ENCODE measurements at places on chromosomes 2 and 18.

DNA sequence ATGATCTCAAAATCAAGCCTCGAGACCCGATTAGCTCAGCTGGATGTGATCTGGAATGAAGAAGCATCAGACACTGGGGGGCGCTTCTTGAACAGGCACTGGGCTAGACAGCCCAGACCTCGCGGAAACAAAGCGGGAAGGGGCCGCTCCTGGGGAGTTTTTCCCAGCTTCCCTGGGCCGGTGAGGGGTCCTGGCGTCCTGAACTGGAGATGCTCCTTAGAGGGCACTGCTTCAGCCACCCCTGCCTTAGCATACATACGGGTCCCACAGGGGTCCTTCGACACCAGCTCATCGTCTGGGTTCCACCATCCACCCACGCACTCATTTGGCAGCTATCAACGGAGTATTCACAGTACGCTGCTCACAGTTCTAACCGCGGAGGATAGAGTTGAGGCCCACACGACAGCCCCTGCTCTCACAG lies 146.7 kb downstream of the TSN start:
- DNase-seq, result no peak

- DNase-seq, result no peak
Measured at GRCh38 chr18:32610176-32610575, 139.5 kb upstream of the GAREM1 start.

- DNase-seq, result no peak
Measured at GRCh38 chr2:218698885-218699284, 11.8 kb upstream of the TTLL4 start.

GRCh38 chr2:241224018-241224850 lies 35.8 kb downstream of the ANO7 start:
- DNase-seq, result no peak

DNA sequence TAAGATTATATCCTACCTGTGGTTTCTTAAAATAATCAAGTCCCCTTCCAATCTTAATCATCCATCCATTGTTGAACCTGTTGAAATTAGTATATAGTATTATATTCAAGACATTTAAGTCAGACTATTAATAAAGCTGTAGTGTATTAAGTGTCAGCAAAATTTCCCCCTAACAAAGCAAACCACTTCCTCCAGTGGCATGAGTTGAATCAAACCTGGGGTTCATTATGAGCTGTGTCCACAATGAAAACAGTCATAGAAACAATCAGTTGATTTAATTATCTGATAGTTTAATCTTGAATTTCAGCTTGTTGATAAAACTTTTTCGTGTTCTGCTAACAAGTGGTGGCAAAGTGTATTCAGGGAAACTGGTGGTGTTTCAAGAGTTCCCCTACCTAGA lies 11.3 kb downstream of the MITD1 start:
- no peak for DNase-seq

DNA sequence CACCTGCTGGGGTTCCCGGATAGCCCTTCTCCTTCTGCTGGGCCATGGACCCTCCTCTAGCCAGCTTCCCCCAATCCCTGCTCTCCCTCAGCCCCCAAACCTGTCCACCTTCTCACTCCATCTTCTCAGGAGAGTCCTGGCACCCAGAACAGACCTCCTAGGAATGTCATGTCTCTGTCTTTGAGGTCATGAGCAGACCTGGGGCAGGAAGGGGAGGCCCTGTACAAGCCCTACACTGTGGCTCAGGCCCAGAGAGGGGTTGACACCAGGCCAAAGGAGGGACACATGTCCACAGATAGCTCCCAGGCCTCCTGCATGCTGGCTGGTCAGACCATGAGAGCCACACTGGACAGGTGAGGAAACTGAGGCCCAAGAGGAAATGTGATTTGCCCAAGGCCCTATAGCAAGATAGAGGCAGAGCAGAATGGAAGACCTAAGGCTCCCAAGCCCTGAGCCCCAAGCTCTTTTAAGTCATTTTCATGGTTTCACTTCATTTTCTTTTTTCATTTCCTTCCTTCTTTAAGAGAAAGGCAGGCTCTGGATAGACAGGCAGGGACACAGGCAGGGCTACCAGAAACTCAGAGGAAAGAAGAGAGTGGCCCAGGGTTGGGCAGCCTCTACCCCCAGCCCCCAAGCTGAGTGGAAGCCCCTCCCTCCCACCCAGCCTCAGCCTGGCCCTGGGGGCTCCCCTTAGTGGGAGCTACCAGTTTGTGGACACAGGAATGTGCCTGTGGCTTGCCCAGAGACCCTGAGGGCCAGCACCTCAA lies 159.7 kb downstream of the SMAD7 start:
- no peak for DNase-seq

DNA sequence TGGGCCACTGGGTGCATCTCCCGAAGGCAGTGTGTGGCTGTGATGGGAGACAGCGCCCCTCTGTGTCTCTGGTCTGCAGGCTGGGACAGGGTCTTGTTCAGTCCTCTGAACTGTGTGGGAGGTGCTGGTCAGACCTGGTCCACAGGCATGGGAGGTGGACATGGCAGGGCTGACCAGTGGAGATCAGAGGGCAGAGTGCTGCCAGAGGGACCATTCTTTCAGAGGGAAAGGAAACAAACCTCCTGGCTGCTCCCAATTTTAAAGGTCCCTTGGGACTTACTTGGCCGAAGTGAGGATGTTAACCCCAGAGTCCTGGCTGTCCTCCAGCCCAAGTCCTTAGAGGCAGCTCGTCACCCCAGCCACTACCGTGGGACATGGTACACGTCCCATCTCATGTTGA lies 4.0 kb downstream of the CAPN13 start:
- DNase-seq, result no peak

DNA sequence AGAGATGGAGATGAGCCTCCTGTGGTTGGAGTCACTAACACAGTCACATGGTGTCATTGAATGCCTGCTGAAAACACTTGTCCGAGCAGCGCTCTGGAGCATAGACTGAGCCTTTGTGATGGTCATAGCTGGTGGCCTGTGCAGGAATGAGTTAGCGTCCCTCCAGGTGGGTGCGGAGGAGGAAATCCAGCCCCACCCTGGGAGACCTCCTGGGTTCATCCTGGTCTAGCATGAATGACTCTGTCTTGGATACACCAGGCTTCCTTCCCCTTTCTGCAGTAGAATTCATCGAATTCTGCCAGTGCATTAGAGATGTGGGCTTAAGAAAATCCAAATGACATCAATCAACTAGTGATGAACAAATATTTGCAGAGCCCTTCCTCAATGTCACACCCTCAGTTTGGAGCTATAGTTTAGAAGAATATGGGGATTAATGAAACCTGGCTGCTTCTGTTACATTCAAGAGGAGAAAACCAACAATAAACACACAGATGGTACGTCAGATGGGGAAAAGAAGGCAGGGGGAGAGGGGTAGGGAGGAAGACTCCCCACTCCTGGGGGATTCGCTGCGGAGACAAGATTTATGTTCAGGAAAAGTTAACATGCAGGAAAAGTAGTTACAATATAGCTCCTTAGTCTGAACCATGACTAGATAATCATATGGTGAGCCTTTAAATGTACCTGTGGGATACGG lies 136.7 kb downstream of the DDX1 start:
- no peak for DNase-seq

DNA sequence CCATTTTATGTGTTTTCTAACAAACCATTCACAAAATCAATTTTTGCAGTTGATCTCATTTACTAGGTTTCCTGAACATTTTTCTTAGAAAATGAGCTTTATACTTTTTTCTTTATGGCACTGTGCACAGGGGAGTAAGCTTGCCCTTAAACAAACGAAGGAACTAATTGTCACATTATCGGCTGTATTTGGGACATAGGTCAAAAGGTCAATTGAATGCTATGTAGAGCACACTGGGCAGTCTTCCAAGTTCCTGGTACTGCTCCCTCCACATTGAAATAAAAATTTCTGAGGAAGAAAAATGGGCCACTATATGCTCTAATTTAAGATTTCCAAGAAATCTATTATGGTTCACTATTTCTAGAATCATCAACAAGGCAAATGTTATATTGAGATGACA lies 93.6 kb upstream of the TMEFF2 start:
- no peak for DNase-seq

- no peak for DNase-seq
Measured at GRCh38 chr18:51137891-51138290, 59.6 kb downstream of the MEX3C start.

- no peak for DNase-seq
Measured at GRCh38 chr2:105519516-105519915, 120.7 kb upstream of the FHL2 start.

- no peak for DNase-seq
Measured at GRCh38 chr18:79384151-79384807, 11.5 kb upstream of the NFATC1 start.

DNA sequence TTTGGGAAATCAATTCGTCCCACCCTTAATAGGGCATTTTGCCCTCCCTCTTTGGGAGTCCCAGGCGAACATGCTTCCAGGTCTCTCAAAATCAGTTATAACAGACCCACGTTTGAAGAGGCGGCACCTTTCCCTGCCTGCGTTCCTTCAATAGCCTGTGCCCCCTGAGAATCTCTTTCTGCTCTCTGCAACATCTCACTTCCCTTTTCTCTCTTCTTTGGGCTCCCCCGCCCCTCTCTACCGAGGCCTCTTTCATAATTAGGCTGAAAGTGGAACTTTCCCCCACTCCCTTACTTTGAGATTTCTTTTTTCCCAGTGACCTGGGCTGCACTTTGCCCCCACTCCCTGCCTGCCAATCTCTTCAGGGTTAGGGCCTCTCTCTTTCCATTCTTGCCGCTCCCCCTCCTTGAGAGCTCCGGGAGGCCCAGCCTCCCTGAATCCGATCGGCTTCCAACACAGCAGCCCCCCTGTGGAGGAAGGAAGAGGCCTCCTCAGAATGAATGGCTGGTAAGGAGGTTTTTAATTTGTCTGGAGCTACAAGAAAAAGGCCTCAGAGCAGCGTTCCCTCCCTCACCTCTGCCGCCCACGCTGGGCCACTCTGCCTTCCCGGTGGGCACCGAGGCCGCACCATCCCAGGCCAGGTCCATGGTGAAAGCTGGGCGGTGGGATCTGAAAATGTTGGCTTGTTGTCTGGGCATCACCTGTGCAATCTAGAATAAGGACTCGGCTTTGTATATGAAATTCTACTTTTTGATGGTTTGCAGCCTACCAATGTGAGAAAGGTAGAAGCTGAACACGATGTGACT lies 162.6 kb upstream of the SIX3 start:
- no peak for DNase-seq

DNA sequence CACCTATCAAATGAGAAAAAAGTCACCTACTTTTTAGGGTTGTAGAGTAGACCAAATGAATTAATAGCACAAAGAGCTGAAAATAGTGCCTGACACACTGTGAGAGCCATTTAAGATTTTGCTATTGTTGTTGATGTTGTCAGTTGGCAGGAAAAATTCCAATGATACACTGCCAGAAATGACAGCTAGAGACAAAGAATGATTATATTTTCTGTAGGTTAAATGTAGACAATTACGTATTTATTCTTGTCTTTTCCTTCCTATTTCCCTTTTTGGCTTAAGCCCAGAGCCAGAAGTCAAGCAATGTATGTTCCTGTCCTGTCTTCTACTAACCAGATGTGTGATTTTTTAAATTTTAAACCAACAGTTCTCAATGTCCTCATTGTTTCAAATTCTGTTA lies 17.2 kb downstream of the NRXN1 start:
- no peak for DNase-seq

- DNase-seq, result no peak
Measured at GRCh38 chr2:138079976-138080375, 115.7 kb downstream of the HNMT start.

DNA sequence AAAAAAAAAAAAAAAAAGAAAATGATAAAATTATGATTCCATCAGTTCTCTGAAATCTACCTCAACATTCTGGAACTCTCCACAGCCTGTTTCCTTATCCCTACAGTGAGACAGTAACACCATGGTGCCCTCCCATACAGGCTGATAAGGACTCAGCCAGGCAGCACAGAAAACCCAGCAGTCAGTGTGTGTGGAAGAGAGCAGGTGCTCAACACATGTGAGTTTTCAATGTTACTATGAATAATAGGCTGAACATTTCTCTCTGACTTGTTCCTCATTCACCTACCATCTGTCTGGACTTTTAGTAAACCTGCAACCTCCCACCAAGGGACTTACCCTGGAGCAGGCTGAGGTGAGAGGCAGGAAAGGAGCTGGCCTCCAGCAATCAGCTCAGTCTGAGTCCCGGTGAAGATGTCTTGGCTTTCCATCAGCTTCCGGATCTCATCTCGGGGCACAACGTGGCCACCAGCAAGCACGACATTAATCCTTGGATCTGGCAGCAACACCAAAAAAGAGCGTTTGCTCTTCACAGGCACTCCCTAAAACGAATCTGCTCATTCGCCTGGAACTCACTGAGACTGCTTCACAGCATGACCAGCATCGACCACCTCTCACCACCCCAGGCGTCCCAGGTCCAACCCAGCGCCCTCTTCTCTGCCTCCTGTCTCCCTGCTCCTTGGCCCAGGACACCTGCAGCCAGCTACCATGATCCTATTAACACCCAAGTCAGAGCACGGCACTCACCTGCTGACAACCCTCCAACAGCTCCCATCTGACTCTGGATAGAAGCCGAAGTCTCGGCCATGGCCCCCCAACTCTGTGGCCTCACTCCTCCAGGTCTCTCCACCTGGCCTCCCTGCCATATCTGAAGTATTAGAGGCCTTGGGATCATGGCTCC lies 16.5 kb downstream of the PASK start:
- no peak for DNase-seq

All from activated T-helper 2 cell treated with anti-CD3 and anti-CD28 coated beads, Interferon-gamma antibody, Interleukin-2, Interleukin-4, amounts not matched to agents 10 μg/mL and 5 μg/mL and 100 μg/mL, durations not matched to agents 14 hours and 24 hours and 36 hours (primary cell).